GM03348 (cell line): ENCODE measurements at places on chromosomes 2 and 18.

DNA sequence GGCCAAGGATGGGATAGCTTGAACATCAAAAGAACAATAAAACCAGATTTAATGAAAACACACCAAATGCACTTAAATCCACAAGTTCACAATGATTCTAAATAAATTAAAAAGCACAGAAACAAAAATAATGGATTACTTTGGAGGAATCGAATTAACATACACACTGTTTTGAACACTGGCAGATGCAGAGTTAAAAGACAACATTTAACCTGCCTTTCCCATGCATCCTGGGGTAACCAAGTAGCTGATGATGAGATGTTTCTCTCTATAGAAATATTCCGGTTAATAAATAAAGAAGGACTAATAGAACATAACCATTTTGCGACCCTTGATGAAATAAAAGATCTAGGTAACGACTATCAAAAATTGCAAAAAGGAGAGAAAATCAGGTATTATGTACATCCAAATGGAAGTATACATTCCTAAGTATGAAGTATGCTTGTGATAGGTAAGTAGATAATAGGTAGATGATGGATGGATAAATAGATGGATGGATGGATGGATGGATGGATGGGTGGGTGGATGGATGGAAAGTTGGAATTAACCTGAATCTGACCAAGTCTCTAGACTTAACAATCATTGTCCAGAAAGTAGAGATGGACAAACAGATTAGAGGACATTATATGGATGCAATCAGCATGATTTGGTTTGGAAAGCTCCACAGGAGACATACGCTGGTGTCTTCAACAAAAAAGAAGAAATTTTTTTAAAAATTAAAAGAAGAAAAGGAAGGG, 57.4 kb upstream of the MYCN start:
- DNase-seq: no peak

GRCh38 chr18:75269124-75269680, 58.6 kb downstream of the TSHZ1 start:
- DNase-seq: no peak

DNA sequence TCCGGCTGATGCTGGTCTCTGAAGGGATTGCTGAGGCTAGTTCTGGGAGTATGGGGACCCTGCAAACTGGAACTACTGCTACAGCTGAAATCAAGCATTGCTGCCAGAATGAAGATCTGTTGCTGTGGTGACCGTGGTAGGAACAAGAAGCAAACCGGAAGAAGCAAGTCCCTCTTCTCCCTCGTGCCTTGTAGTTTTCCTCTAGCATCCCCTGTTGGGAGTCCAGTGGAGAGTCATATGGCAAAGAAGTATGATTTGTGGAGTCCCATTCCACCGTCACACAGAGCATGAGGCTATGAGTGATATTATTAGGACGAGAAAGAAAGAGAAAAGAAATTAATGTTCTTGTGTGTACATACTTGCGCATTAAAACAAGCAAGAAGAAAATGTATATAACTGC, 138.8 kb upstream of the SP5 start:
- DNase-seq: no peak

- no peak for DNase-seq
Measured at GRCh38 chr2:10514273-10514672, 66.1 kb upstream of the ODC1 start.

DNA sequence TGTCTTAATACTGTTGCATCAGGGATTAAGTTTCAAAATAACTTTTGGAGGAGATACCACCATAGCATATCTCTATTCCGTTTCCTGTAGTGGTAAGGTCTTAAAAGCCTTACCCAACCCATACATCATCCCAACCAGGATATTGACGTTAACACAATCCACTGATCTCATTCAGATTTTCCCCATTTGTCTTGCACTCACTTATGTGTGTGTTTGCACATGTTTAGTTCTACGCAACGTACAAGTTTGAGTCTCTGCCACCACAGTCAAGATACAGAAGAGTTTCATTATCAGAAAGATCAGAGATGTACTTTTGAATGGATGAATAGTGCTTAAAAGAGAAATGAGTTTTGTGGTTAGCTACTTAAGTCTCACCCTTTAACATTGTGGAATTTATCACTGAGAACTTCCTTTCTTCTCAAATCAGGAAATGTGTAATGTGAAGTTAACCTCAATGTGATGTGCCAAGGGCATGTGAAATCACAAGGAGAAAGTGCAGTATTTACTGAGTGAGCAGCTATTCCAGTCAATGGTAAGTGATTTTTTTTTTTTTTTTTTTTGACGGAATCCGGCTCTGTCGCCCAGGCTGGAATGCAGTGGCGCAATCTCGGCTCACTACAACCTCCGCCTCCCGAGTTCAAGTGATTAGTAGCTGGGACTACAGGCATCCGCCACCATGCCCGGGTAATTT, 69.2 kb upstream of the EPHA4 start:
- DNase-seq: no peak

GRCh38 chr2:241620419-241620769, 16.6 kb downstream of the THAP4 start:
- DNase-seq: no peak

DNA sequence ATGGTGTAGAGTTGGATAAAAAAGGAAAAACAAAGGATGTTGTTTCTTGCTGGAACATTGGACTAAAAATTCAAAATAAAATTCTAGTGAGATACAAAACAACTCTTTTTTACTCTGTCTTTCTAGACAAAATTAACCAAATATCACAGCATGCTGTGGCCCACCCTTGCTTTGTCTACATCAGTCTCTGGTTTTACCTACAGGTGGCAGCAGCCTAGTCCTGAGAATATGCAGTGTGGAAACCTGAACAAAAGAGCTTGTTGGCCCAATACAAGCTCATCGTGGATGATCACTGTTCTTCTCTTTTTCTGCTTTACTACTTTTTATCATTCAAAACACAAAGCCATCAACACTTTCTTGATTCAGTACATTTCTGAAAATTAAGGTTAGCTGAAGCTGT, 210.4 kb downstream of the CDH19 start:
- DNase-seq: no peak
